ENCODE measurements at places on chromosomes 13 and 19.

- DNase-seq = no peak
Observed at GRCh38 chr13:29538652-29539040, 56.8 kb downstream of the SLC7A1 start.

DNA sequence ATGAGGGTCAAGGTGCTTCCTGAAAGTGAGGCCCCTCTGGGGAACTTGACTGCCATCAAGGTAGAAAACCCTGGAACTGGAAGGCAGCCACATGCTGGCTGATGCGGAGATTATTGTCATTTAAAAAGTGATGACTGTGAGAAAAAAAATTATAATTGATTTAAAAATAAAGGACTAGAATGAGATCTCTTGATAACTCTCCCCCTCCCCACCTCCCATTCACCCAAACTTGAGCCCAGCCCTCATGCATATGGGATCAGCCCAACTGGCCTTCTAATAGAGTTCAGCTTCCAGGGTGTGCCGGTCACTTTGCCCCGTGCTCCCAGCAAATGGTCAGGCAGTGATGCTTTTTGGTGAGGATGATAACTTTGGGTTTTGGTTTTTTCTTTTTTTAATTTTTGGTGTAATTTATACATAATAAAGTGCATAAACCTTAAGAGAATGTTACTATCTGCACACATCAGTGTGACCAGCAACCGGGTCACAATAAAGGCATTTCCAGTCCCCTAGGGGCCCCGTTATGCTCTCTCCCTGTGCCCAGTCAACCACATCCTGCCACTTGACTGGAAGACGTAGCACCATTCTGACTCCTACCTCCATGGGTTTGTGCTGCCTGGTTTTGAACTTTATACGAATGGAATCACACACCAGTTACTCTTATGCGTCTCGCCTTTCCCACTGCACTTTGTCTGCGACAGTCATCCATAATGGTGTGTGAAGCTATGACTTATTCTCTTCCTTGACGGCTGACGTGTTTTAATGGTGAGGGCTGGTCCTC, 187.9 kb downstream of the USP12 start:
- DNase-seq = no peak

DNA sequence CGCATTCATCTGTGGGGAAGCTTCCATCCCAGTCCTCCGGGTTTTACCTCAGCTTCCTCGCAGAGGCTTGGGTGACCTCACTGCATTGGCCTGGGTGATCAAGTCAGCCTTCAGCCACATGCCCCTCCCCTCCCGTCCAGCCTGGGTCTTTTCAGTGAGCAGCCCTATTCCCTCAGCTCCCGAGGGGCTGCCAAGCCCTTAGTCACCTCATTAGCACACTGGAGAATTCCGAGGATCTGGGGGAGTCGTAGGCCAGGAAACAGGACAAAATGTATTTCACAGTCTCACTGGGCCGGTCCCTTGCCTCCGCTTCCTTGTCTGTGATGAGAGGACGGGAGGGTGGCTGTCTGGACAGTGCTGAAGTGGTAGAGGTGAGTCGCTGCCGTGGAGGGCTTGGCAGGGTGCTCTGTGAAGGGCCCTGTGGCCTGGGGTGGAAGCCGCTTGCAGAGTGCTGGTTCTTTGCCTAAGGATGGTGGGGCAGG, 19.9 kb downstream of the KDM4B start:
- peak; percentile 49 for DNase-seq

DNA sequence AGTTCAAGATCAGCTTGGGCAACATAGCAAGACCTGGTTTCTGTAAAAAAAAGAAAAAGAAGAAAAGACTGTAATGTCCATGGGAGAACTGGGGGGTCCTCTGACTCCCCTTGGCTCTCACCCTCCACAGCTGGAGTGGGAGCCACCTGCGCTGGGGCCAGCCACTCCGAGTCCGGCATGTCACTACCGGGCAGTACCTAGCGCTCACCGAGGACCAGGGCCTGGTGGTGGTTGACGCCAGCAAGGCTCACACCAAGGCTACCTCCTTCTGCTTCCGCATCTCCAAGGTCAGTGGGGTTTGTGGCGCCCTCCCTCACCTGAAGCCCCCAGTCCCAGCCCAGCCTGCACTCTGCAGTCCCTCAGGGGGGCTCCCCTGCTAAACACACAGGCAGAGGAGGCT, 14.7 kb downstream of the RYR1 start:
- no peak for DNase-seq

DNA sequence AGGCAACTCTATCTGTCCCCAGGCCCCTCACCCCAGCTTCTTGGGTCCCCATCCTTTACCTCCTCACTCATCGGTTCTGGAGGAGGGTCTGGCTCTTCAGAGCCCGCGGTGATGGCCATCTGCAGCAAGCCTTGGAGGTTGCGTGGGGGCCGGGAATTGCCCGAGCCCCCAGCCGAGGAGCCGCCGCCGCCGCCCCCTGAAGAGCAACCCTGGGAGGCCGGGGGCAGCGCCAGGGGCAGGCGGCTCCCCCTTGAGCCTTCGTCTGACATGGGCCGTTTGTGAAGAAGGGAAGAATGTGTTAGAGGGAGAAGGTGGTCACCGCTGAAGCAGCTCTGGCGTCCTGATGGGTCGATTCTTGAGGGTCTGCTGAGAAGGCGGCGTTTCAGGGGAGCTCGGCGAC, 570 bp downstream of the HSPBP1 start:
- DNase-seq = no peak

Measured in head of caudate nucleus (tissue), 42 donors.